Keratinocyte (primary cell): ENCODE measurements at places on chromosomes 5 and 9.

GRCh38 chr5:7876867-7877266, 7.9 kb downstream of the MTRR start:
- no peak for DNase-seq

DNA sequence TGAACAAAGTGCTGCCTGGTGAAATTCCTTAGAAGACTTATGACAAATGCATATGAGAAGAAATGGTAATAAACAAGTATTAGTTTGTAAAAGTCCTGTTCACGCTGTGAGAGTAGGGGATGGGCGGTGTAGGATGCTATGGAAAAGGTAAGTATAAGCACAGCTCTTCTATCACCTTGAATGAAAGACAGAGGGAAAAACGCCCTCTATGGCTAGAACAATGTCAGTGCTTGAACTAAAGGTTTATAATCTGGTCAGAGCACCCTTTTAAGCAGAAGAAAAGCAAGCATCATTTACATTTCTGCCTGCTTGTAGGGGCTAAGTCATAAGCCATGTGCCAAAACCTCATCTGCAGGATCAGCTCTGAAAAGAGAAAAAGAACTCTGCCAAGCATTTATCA, 115.2 kb downstream of the LHFPL2 start:
- DNase-seq = no peak

- no peak for DNase-seq
Observed at GRCh38 chr9:13644675-13645074, 365.2 kb upstream of the MPDZ start.

DNA sequence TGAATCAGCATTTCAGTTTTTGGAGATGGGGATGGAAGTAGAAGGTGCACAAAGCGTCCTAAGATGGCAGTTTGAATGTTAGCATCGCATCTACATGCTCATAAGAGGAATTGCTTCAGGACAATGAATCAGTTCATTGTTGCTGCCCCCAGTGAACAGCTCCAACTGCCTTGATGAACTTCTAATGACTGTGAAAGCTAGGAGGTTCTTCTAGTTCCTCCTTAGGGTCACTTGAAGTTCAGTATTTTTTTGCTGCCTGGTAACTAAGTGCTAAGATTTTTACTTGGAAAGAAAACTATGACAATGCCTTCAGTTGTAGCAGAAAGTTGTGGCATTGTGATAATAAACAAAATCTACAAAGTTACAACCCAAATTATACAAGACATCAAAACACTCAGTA, 271.6 kb downstream of the RAB3C start:
- no peak for DNase-seq
